Activated B cell treated with CpG ODN at 0.5 μM for 24 hours (primary cell): ENCODE measurements at places on chromosomes 6 and 20. TPM values are rescaled to one million over a fixed set of nuclear protein-coding genes. Genes with fewer than 3 reads are reported as not detected.

DNA sequence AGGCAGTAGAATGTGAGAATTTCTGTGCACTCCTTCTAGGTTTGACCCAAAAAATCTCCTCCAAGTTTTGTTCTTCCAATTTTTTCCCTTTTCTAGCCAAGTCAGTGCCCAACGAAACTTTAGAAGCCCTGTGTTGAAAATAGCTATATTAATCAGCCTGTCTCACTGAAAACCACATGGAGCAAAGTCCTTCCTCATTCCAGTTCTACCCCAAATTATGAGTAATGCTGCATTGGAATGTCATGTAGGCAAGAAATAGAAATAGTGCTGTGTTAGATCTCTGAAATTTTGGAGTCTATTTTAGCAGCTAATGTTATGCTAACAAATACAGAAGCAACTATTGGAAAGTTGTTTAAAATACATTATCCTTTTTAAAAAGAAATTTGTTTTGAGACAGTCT lies 725.5 kb downstream of the TBC1D32 start:
- H3K4me3 ChIP-seq: no peak overlapping the region
- no peaks in the 10 kb centered on the region for H3K4me1 ChIP-seq
- H3K27me3 ChIP-seq: peaks cover 2% of the 10 kb centered on the region
- H3K27ac ChIP-seq: no peak overlapping the region

DNA sequence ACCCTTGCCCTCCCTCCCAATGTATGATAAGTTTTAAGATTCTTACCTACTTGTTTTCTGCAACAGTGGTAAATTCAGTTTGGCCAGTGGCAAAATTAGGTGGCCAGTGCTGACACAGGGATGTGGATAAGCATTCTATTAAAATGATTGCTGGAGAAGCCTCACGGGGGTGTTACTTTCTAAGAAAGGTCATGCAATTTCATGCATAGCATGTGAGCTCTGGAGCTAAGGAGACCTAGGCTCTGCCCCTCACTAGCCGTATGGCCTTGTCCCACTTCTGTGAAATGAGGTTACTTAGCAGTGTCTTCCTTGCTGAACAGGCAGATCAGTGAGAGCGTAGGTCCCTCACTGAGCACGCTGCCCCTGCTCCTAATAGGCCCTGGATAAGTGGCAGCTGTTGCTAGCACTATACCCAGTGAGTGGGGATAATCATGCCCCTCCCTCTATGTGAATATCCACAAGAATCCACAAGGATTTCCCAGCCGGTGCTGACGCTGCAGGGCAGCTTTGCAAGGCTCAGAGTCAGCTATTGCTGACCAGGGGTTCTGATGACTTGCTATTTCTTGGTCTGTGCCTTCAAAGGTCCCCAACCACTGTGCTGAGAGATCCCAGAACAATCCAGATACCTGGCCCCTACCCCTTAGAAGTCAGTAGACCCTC lies 86.5 kb upstream of the MRPS10 start:
- no peaks in the 10 kb centered on the region for H3K4me1 ChIP-seq
- no peaks in the 10 kb centered on the region for H3K36me3 ChIP-seq
- no peak for DNase-seq
- no peaks in the 10 kb centered on the region for H3K27me3 ChIP-seq
- H3K27ac ChIP-seq: no peak overlapping the region

DNA sequence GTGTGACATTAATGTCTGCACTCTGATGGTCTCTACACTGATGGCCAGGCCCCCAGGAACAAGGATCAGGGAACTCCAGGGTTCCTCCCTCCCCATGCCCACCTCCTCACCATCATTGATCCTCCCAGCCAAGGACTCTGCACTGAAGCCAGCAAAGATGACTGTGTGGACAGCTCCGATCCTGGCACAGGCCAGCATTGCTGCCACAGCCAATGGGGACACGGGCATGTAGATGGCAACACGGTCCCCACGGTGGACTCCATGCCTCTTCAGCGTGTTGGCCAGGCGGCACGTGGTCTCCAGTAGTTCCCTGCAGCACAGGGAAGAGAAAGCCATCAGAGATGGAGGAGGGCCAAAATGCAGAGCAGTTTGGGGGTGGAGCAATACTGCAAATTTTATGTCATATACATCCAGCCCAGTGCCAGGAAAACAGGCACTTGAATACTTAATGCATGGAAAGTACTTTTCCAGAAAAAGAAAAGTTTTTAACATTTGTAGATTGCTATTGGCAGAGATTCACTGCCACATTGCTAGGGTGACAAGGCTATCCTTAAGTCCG lies 27.2 kb downstream of the ACSS1 start:
- H3K27ac ChIP-seq: no peak overlapping the region
- H3K36me3 ChIP-seq: peaks cover 62% of the 10 kb centered on the region
- no peaks in the 10 kb centered on the region for H3K27me3 ChIP-seq
- peaks cover 42% of the 10 kb centered on the region for H3K4me1 ChIP-seq
- H3K4me3 ChIP-seq: no peak overlapping the region

Gene CTAGE9
- not detected in 2 replicates for total RNA-seq

Gene ZC2HC1B
- 1.5 and 2.3 TPM in 2 replicates for total RNA-seq

DNA sequence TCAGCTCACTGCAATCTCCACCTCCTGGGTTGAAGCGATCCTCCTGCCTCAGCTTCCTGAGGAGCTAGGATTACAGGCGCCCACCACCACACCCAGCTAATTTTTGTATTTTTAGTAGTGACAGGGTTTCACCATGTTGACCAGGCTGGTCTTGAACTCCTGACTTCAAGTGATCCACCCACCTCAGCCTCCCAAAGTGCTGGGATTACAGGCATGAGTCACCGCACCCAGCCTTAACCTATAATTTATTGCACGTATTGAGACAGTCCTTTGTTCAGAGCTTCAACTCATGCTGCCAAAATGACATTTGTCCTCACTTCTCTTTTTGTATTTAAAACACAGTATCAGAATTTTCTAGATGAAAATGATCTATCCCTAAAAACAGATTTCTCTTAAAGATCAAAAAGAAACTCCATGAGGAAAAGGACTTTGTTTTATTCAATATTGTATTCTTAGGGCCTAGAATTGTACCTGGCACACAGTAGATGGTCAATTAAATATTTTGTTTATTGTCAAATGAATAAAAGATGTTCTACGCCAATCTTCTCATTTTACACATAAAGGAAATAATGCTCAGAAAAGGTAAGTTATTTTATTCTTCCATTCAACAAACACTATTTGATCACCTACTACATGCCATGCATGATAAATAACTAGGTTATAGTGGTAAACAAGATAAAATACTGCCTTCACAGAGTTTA lies 10.8 kb downstream of the SERAC1 start:
- peaks cover 3% of the 10 kb centered on the region for H3K4me1 ChIP-seq
- no peaks in the 10 kb centered on the region for H3K27me3 ChIP-seq
- H3K36me3 ChIP-seq: peaks cover 13% of the 10 kb centered on the region

Gene GSTA2
- total RNA-seq: not detected in 2 replicates
